ENCODE measurements at places on chromosomes 11 and 22.

GRCh38 chr22:37051391-37052385, at the start of gene KCTD17:
Gene KCTD17 (plus strand): TSS chr22:37051742. CDS start chr22:37051761, 19 bp downstream.
- DNase-seq = peak; percentile 63

DNA sequence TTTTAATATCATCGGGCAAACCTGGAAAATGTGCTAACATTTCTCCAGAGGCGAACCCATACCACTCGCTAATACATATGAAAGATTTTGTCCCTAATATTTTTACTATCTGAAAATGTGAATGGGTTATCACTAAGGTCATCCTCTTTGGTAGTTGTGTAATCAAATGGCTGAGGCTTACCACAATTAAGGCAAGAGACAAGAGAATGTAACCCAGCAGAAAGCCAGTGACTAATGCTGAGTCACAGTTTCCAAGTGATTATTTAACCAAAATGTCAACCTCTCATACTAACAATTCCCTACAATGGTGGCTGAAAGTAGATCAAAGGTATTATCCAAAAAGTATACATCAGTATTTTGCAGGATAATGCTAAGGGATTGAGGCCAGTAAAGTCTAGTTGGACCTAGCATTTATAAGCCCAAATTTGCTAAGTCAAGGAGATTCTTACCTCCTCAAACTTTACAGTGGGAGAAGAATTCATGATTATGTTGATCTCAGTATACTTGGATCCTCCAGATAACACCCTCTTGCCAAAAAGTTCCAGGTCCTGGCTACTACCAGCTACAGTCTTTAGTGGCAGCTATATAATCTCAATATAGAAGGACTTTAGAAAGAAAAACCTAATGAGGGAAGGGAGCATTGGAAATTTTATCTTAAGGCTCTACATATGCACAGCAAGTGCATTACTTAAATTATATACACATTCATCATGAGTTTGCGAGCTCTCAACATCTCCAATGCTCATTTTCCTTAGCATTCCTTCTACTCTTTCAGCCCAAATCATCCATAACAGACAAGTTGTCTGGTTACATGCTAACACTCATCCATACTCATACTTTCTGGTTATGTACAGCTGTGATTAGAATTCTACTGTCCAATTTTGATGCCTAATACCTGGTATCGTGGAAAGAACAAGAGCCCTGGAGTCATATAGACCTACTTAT, 25.4 kb downstream of the SIK3 start:
- DNase-seq = peak; percentile 85

DNA sequence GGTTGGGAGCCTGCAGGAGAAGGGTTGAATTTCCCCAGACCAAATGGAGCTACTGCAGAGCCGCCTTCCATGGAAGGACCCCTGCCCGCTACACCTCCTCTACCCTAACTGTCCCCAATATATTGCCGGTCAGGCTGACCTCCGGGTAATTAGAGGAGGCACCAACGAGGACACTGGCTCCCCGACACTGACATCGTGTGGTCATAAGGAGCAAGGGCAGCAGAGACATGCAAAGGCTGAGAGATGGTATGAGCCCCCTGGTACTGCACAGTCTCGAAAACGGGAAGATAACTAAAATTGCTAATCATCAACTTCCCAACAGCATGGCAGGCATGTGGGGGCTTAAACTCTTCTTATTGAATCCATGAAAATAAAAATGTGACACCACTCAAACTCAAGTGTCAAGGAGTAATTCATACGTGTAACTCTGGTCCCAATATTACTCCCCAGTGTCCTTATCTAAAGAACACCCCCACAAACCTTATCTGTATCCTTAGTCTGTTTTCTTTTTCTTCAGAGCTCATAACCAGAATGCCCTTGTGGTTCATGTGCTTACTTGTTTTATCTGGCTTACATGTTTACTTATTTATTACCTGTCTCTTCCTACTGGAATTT, 4.4 kb downstream of the CAVIN3 start:
- DNase-seq = peak; percentile 73

- DNase-seq = peak; percentile 42
Observed at GRCh38 chr11:80163011-80163410, 722.2 kb upstream of the TENM4 start.

DNA sequence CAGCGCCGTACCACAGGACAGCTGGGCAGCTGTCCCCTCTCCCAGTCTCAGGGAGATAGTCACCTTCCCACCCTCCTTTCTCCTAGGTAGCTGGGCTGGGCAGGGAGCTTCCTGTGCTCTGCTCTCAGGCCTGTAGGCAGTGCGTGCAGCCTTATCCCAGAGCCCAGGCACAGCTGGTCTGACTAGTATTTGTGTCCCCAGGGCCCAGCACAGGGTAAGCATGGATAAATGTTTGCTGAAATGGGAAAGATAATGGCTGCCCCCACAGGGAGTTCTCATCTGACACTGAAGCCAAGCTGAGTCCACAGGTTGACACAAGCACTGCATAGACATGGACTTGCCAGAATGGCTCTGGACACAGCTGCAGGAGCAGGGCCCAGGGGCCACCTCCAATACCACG, 9.8 kb downstream of the SLC15A3 start:
- DNase-seq = no peak

DNA sequence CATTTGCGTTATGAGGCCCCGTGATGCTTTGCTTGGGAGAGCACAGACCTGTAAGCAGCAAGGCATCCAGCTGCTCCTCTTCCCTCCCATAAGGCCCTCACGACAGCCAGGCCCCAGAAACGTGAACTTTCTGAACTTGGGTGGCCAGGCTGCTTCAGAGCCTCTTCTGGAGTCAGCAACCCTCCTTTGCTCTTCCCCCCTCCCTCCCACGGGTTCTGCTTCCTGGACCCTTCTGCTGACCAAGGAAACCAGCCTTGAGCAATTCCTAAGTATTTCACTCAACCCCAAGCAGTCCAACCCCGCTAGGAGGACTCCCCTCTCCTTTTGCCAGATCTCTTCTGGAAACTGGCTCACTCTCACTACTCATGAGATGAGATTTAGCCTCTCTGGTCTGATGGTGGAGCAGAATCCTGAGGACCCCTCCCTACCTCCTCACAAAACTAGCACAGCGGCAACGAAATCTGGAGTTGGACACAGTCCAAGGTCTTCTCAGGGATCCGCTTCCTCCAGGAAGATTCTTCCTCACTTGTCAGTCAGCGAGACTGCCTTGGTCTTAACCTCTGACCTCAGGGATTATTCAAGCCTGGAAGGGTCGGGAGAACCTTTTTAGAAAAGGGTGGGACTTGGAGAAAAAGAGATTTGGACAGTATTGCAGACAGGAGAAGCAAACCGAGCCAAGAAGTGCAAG, 86.2 kb downstream of the UBASH3B start:
- no peak for DNase-seq

GRCh38 chr11:13339195-13340153, 61.9 kb downstream of the BMAL1 start:
- peak; percentile 82 for DNase-seq

- DNase-seq = no peak
Observed at GRCh38 chr11:34552270-34552669, 38.7 kb upstream of the ELF5 start.

GRCh38 chr11:126698576-126698975, 302.0 kb downstream of the KIRREL3 start:
- no peak for DNase-seq

- no peak for DNase-seq
Observed at GRCh38 chr11:105705786-105706530, 96.1 kb downstream of the GRIA4 start.

- no peak for DNase-seq
Observed at GRCh38 chr22:38638216-38638615, 18.0 kb downstream of the FAM227A start.

GRCh38 chr11:104028476-104029263, 7.8 kb upstream of the DDI1 start:
- no peak for DNase-seq

GRCh38 chr11:31132531-31133421, 236.8 kb downstream of the DCDC1 start:
- DNase-seq = no peak

GRCh38 chr11:91922846-91923245, 301.8 kb upstream of the FAT3 start:
- DNase-seq = no peak

DNA sequence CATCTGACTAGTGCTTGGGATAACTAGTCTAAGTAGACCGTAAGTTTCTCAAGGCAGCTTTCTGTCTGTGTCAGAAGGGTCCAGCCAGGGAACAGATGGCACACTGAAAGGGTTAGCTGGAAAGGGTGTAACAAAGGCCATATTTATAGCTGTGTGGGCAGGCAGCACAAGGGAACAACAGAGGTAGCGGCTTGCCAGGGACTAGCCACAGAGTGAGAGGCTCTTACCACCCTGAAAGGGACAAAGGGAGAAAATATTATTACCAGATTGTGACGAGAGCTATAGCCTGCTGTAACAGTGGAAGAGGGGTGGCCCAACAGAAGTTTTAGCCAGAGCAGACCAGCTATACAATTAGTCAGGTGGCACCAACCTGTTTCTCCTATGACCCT, 129.4 kb downstream of the CCDC34 start:
- DNase-seq = no peak

DNA sequence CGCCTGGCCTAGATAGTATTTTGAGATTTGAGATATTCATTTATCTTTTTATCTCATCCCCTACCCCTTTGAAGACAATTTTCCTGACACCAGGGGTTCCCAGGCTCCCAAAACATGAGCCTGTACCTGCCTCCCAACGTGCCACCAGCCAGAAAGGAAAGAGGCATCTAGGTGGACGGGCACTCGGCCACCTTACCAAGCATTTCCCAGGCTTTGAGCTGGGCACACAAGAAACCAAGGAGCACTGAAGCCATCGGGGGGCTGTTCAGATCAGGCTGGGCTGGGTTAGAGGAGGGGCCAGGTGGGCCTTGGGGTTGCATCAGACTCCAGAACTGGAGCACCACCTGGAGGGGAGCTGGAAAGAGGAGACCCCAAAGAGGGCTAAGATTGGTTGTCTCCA, 28.5 kb upstream of the BAIAP2L2 start:
- no peak for DNase-seq

- no peak for DNase-seq
Observed at GRCh38 chr11:15027011-15027410, 46.4 kb upstream of the CALCB start.

DNA sequence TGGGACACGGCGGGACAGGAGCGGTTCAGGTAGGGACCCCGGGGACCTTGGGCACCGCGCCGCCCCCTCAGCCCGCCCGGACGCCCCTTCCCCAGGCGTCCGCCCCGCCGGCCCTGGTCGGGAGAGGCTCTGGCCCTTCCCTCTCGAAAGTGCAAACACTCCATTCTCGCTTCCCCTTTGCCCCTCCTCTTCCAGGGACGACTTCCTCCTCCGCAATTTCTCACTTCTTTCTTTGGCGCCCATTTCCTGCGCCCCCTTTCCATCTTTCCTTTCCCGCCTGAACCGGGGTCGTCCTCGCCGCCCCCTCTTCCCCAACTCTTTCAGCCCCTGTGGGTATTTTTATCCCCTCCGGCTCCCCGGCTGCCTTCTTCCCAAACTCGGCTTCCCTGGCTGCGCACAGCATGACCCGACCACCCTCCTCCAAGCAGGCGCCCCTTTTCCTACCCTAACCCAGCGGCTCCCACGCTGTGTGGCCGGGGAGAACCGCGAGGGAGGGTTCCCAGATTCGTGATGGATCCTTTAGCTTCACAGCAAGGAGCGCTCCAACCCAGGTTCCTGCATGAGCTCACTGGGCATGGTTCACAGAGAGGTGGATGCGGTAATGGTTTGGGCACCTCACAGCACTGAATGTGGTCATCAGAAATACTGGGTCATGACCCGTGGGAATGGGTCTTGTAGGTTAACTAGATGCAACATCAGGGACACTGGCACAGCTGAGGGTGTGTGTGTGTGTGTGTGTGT, 689 bp downstream of the RAB39A start:
- no peak for DNase-seq
